ENCODE measurements at places on chromosomes 3 and 15.
A peak's percentile ranks its signal among the peaks of the same experiment; 100 is the strongest.

DNA sequence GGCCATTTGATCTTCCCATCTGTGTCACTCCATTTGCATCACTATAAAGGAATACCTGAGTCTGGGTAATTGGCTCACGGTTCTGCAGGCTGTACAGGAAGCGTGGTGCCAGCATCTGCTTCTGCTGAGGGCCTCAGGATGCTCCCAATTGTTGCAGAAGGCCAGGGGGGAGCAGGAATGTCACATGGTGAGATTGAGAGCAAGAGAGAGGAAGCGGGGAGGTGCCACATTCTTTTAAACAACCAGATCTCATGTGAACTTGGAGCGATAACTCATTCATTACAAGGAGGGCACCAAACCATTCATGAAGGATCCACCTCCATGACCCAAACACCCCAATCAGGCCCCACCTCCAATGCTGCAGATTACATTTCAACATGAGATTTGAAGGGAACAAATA lies 13.1 kb upstream of the RAB7A start:
- no peak for DNase-seq

DNA sequence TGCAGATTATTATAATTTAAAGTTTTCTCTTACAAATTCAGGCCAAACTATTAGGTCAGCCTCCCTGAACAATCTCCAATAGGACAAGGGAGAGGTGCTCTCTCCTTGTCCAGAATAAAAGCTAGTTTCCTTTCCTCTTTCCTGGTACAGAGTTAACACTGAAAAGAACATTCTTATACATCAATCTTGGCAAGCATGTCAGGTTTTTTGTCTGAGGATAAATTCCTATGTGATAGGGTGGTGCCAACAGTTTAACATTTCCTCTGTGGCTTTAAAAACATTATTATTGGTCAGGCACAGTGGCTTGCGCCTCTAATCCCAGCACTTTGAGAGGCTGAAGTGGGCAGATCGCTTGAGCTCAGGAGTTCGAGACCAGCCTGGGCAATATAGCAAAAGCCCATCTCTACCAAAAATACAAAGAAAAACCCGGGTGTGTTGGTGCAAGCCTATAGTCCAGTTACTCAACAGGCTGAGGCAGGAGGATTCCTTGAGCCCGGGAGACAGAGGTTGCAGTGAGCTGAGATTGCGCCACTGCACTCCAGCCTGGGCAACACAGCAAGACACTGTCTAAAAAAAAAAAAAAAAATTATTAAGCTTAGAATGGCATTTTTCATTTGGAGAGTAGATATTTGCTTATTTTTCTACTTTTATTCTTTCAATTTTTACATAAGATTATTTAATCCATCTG lies 13.7 kb upstream of the ULK4 start:
- DNase-seq = no peak

GRCh38 chr3:98029083-98029482 lies 6.0 kb downstream of the GABRR3 start:
- no peak for DNase-seq

GRCh38 chr3:88189361-88189810 lies 39.6 kb downstream of the C3orf38 start:
- DNase-seq = no peak

DNA sequence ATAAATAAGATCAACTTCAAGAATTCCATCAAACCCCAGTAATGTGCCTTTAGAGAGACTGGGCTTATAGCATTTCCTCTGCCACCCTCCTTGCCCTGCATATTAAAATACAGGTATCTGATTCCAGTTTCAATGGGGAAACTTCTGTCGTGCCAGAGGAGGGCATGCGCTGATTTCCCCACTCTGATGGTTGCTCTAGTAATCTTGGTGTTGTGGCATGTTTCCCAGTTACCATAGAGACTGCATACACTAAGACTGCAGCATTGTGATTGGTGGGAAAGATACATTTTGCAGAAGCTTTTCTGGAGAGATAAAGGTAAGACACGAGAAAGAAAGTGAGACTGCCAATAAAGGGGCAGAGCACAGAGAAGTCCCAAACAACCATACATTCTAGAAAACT lies 225.6 kb downstream of the TIGIT start:
- DNase-seq = no peak

- no peak for DNase-seq
These were observed 494.5 kb downstream of the RBMS3 start for GRCh38 chr3:29775340-29775739.

DNA sequence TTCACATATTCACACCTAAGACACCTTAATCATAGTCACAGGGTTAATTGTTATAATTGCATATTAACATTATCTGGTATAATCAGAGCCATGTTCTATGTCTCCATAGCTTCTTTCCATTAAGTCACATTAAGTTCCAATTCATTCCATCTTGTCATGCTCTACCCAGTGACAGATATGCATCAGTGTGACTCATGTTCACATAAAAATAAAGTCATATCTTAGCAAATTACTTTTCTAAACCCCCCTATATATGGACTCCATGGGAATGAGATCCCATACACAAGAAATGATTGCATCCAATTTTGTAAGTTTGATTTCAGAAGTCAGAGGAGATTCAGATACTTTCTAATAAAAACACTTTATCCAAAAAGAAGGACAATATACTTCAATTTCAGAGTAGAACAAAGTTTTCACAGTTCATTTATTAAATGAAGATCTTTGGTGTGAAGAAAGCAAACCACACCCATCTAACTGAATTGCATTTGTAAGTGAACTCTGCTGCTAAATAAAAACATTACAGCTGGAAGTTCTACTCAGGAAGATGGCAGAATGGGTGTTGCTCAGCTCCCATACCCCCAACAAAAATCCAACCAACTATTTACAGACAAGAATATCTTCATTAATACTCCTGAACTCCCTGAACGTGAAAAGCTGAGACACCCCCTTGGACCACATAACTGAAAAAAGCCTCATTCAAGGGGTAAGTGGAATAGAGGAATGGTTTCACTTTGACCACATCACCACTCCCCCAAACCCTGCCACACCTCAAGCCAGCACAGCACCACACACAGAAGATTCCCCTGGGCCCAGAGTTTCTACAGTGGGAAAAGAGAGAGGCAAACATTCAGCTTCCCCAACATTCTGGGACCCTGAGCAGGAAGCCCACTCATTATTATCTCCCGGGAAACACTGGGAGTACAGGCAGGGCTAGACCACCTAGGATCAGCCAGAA lies 27.6 kb downstream of the THBS1 start:
- DNase-seq = no peak

DNA sequence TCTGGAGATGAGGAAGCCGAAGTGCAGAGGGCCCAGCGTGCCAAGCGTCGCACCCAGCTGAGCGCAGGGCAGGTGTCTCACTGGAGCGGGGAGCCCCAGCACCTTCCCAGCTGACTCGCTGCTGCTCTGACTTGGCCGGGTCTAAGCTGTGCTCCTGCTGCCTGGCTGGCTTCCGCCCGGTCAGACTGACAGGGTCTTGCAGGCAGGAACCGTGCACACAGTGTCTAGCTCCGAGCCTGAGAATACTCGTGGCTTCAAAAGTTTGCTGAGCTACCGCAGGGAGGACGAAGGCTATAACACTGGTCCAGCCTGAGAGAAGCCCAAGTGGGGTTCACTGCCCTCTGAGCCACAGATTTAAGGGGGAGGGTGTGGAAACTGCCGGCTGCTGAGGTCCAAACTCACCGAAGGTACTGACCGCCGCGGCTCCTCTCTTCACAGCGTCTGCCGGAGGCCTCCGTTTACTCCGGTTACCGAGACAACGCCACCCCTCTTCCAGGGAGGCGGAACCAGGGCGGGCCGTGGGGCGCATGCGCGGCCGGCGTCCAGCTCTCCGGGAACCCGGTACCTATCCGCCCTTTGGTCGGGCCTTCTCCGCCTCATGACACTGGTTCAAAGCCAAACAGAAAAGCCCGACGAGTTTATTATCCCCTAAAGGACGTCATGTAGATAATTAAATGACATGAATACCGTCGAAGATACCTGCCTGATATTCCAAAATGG lies at the start of gene CFAP44:
TSS of gene CFAP44 (minus strand) at position 443 of the 720 bp plus-strand sequence. CDS start 7,829 bp downstream, outside the sequence.
- DNase-seq = peak; percentile 87

- DNase-seq = no peak
These were observed 200.7 kb upstream of the TTC14 start for GRCh38 chr3:180401226-180401625.

DNA sequence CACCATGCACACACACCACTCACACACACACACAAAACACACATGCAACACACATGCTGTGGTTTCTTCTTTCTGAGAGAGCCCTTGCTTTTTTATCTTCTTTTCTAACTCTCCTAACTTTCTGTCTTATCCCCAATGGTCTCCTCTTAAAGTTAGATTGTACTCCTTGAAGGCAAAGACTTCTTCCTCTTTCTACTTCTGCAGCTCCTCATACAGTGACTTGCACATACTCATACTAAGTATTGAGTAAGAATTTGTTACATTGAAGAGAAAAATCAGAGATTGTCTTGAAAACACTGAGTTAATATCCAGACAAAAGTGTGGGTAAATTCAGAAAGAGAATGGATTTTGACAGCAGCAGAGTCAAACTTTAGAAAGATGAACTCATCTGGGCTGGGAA lies 64.4 kb downstream of the GTPBP8 start:
- DNase-seq = no peak

DNA sequence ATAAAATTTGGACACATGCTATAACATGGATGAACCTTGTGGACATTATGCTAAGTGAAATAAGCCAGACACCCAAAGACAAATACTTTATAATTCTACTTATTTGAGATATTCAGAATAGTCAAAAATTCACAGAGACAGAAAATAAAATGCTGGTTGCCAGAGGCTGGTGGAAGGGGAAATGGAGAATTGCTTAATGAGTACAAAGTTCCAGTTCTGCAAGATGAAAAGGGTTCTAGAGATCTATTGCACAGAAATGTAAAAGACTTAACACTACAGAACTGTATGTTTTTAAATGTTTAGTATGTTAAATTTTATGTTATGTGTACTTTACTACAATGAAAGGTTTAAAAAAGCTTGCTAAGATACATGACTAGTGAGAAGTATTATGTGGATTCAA lies 344.8 kb downstream of the CNTN3 start:
- DNase-seq = no peak

DNA sequence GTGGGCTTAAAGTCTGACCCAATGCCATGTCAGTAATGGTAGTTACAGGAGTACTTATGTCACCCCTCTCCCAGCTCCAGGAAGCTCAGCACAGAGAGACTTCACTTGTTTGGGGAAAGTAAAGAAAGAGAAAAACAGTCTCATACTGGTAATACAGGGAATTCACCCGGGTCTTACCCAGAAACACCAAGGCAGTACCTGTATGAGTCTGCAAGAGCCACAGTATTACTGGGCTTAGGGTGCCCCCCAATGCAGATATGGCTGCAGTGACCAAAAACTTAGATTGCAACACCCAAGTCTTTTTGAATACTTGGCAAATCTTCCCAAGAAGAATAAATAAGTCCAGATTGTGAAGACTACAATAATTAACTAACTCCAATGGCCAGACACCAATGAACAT lies 622.1 kb downstream of the IGSF11 start:
- DNase-seq = no peak

GRCh38 chr3:17442332-17443049 lies 299.9 kb downstream of the TBC1D5 start:
- DNase-seq = no peak

DNA sequence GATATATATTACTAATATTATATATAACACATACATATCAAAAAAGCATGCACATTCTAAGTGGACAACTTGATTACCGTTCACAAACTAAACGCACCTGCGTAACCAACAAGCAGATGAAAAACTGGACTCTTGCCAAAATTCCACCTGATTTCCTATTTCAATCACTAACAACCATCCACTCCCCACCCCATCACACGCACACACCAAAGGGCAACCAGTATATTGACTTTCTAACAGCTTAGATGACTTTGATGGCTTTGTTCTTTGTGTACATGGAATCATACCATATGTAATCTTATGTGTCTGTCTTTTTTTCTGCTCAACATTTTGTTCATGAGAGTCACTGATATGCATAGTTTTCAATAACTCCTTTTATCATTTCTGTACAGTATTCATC lies 496.8 kb upstream of the ARRDC4 start:
- DNase-seq = no peak

DNA sequence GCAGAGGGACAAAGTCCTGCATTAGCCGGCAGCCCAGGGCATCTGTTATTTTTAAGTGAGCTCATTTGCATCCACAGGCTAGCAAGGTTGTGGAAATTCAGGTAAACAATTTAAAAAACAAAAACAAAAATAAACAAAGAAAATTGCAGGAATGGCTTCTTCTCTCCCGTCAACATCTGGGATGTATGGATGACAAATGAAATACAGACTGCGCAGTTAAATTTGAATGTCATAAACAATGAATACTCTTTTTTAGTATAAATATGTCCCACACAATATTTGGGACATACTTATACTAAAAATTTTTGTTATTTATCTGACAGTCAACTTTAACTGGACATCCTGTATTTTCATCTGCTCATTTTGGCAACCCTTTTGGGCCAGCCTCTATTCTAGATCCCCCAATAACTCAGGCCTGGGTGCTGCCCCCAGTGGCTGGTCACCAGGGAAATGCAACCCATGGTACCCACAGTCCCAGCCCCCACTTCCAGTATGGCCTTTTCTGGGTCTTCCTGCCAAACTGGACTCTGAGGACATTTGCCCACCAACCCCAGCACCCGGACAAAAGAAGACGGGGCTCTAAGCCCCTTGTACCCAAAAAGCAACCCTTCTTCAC lies 12.7 kb downstream of the GRM2 start:
- DNase-seq = no peak

DNA sequence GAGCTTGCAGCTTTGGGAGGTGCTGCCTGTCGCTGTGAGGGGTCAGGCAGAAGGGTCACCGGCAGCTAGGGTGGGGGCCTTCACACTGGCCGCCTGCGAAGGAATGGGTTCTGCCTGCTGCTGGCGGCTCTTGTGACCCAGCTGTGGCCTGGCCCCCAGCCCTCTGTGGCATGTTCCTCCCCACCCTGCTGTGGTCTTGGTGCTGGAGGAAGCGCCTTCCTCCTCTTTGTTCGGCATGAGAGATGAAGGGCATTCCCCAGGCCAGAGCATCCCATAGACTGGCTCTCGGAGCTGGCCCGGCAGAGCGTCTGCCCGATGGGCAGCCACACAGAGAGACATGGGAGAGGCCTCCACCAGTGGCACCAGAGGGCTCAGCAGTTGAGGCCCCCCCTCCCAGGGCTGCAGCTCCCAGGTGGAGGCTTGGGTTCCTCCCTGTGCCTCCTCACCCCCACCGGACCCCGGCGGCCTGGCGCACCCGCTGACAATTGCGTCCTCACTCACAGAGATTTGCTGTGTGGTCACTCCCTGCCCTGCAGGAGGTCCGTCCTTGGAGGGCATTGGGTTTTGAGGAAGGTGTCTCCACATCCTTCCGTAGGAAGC lies 162.2 kb downstream of the NSMCE3 start:
- no peak for DNase-seq

GRCh38 chr3:124748560-124749198 lies 18.4 kb downstream of the UMPS start:
- DNase-seq = no peak

DNA sequence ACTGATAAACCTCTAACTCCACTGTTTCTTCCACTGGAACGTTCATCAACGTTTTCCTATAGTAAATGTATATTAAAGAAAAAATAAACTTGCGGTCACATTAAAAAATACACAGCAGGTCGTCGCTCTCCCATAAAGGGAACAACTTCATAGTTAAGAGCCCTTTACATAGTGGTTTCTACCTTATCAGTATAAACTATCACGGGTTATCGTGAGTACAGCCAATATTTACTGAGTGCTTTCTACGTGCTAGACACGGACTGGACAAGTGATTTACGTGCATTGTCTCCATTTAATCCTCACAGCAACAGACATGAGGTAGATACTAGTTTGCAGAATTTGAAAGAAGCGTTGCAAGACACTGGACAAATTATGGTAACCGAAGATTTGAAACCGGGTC lies 964 bp upstream of the TASOR start:
- no peak for DNase-seq

- DNase-seq = no peak
These were observed 40.2 kb upstream of the GOLGA8J start for GRCh38 chr15:30042556-30042955.

GRCh38 chr3:33111581-33111980 lies 2.2 kb upstream of the CRTAP start:
- no peak for DNase-seq

Data from left forelimb (tissue), 1 donor.